ENCODE measurements at places on chromosomes 11 and 22.

DNA sequence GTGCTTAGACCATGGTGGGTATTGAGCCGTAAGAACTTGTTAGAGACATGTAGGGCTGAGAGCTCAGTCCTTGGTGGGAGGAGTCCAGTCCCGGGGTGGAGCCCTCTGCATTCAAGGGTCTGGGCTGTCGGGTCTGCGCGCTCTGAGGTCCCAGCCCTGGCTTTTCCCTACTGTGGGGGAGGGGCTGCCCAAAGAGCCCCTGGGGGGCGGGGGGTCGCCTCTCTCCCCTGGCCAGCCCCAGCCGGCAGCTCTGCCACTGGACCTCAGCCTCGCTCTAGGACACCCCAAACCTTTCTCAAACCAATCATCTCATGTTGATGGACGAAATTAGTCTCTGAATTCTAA lies 1006.4 kb downstream of the BRD1 start:
- DNase-seq: no peak

- DNase-seq: no peak
These were observed 1162.6 kb upstream of the TENM4 start for GRCh38 chr11:80603472-80603871.

DNA sequence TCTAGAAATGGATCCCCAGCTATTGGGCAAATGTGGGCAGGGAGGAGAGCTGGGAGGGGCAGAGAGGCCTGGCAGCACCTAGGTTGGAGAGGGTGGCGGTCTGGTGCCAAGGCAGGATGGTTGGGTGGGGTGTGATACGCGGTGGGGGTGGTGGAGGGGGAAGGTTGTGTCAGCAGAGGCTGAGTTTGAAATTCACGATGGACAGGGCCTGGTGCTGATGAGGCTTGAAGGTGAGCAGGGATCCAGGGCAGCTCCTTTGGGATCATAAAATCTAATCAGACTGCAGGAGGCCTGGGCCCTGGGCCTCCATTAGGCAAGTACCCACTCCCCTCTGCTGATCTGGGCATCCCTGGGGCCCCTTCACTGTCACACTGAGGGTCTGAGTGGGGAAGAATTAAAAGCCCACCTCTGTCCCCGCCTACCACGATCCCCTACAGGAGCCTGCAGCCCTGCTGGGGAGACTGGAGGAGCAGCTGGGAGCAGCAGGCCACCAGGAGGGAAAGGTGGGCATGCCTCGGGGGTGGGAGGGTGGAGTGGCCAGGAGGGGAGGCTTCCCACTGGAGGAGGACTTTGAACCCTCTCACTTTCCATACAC lies 24.0 kb downstream of the IGLL1 start:
- DNase-seq: no peak

- no peak for DNase-seq
These were observed 293.8 kb upstream of the B3GAT1 start for GRCh38 chr11:134705858-134706257.

- no peak for DNase-seq
These were observed 17.7 kb upstream of the OLFML1 start for GRCh38 chr11:7467652-7468051.

DNA sequence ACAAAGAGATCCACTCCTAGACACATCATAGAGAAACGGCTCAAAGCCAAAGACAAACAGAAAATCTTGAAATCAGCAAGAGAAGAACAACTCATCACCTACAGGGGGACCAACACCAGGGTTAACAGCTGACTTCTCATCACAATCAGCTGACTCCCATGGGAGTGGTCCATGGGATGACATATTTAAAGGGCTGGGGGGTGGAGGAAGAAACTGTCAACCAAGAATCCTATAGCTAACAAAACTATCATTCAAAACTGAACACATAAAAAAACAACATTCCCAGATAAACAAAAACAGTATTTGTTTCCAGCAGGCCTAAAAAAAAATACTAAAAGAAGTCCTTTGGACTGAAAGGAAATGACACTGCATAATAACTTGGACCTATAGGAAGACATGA lies 86.7 kb downstream of the APOL5 start:
- DNase-seq: no peak

GRCh38 chr22:35367331-35367886 lies 13.5 kb upstream of the HMOX1 start:
- no peak for DNase-seq

- no peak for DNase-seq
These were observed 44.9 kb upstream of the CCND1 start for GRCh38 chr11:69595805-69596665.

DNA sequence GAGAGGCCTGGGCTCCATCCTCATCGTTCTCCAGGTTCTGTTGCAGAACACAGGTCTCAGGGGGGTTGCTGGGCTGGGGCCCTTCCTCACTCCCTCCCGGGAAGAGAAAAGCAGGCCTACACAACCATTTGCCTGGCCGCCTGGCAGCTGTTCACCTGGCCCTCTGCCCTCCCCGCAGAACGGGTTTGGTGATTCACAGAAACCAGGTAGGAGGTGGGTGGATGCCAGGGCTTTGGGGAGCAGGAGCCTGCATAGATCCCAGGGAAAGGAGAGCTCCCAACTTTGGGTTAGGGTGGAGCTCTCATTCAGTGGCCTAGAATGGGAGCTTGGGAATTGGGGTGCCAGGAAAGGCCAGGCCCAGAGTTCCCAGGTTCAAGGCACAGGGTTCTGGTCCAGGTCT lies 995 bp downstream of the TMEM134 start:
- DNase-seq: no peak

DNA sequence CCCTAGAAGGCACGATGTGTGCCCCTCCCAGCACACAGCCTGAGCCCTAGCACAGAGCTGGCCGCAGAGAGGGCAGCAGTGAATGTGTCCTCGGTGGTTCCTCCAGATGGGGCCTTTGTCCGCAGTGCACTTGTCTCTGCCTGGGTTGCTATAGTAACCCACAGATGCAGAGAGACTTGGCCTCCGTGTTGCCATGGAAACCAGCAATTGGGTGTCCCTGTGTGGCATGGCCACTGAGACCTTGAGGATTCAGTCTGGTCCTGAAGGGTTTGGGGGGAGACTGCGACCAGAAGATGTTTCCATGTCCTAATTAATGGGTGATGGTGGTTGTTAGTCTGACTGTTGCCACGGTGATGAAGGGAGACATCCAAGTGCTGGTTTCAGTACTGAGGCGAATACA lies 42.6 kb upstream of the TUB start:
- no peak for DNase-seq

GRCh38 chr22:44737406-44738346 lies 14.7 kb upstream of the ARHGAP8 start:
- no peak for DNase-seq

DNA sequence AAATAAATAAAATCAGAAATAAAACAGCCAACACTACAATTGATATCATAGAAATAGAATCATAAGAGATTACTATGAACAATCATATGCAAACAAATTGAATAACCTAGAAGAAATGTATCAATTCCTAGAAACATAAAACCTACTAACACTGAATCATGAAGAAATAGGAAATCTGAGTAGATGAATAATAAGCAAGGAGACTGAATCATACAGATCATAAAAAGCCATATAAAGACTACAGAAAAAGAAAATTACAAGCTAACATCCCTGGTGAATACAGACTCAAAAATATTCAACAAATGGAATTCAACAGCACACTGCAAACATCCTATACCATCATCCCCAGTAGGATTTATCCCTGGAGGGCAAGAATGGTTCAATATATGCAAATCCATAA lies 135.6 kb downstream of the SBF2 start:
- no peak for DNase-seq

- no peak for DNase-seq
These were observed 10.5 kb downstream of the EMID1 start for GRCh38 chr22:29216011-29216872.

- no peak for DNase-seq
These were observed 109.4 kb upstream of the KIRREL3 start for GRCh38 chr11:127109796-127110480.

GRCh38 chr11:118305726-118306125 lies 1.2 kb downstream of the CD3E start:
- peak; percentile 48 for DNase-seq

DNA sequence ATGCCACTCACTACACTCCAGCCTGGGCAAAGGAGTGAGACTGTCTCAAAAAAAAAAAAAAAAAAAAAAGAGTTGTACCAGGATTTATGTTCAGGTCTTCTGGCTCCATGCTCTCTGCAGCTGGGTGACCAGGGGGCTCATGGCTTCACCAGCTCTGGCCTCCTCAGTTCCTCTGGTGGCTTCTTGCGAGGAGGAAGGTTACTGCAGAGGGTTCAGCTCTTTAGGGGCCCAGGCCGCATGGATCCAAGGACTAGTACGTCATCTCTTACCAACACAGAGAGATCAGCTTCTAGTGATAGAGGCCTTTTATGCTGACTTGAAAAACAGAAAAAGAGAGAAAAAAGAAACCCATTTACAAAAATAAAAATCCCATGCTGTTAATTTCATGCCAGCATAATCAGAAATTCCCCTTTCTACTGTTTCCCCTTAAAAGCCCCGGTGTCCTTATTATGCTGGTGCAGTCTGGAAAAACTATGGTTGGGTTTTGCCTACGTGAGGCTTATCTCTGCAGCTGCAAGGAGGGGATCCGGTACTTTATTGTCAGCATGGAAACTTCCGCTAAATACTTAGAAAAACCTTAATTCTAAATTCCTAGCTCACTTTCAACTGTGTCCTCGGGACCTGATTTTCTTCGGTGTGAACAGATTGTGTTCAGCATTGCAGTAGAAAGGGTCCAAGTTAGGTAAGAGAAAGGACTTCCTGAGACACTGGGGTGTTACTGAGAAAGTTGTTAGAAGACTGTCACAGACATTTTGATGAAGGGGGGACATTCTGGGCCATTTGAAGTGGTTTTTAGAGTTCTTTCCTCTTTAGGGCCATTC lies 13.7 kb downstream of the ZBTB16 start:
- no peak for DNase-seq

- DNase-seq: no peak
These were observed 11.4 kb downstream of the SCARF2 start for GRCh38 chr22:20426259-20426615.

DNA sequence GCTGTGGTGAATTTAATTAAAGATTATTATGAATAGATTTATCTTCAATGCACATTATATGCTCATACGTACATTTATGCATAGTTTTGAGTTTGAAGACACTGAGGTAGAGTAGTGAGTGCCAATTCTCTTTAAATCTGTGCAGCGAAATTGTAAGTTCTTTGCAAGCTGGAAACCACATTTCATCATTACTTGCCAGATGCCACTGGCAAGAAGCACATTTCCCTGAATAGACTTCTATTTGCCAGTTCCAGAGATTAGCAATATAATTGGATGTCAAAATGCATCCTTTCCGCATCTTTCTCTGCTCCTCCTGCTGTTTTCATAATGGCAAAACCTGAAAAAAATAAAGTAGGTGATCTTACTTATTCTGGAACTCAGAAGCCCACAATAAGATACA lies 448.0 kb downstream of the LUZP2 start:
- no peak for DNase-seq

DNA sequence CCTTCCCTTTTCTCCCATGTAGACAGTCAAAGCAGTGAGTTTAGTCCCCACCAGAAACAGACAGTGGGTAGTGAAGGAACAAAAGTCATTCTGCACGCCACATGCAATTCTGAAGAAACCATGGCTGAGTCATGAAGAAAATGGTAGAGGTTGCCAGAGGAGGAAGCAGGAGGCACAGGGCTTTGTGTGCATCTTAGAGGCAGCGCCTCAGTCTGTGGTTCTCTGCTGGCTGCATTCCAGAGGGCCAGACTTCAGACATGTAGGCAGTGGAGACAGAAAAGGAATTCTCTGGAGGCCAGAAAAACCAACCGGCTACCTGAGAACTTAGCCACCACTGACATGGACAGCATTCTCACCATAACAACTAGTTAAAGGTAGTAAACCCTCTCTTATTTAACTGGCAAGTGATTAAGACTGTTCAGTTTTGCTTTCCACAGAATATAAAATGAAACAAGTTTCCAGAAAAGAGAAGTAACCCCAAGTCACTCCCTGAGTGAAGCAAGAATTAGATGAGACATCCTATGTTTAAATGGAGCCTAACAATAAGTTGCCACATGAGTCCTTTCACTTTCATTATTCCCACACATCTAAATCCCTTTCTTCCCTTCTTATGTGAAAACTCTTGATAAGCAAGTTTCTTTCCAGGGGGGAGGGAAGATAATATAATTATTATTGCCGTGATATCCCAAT lies 556.1 kb downstream of the SOX6 start:
- no peak for DNase-seq

GRCh38 chr11:128198216-128198772 lies 389.1 kb downstream of the ETS1 start:
- no peak for DNase-seq

GRCh38 chr22:47954107-47954506 lies 1191.7 kb downstream of the TBC1D22A start:
- DNase-seq: no peak

- DNase-seq: no peak
These were observed 97.0 kb upstream of the MPPED2 start for GRCh38 chr11:30683176-30683575.

- DNase-seq: no peak
These were observed 7.5 kb downstream of the FXYD6 start for GRCh38 chr11:117868815-117869561.

DNA sequence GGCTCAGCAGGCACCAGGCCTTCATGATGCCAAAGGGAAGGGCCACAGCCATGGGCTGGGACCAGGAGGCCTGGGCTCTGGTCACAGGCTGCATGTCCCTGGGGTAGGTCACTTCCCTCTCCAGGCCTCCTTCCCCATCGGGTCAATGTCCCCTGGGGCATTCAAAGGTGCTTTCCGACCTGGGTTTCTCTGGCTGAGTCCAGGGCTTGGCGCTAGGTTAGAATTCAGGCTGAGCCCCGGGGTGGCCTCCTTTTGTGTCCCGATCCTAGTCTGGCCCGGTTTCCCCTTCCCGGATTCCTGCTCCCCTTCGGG lies 12.2 kb downstream of the MAFF start:
- no peak for DNase-seq

GRCh38 chr11:133070791-133071190 lies 461.5 kb downstream of the OPCML start:
- DNase-seq: no peak

DNA sequence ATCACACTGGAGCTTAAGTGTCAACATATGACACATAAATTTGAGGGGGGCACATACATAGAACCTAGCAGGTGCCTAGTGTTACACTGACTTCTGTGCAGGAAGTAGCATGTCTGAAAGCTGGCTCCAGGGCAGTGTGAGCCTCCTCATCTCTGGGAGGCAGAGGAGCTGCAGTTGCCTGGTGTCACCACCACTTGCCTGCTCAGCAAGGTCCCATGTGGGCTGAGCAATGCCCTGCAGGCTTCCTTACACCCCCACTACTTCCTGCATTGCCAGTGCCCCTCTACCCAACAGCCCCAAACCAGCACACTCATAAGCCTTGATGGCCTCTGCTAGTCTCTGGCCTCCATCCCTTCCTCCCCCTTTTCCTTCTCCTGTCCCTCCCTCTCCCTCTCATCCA lies 165.8 kb downstream of the BUD13 start:
- no peak for DNase-seq

GRCh38 chr11:93291898-93292297 lies 38.6 kb upstream of the DEUP1 start:
- DNase-seq: no peak

DNA sequence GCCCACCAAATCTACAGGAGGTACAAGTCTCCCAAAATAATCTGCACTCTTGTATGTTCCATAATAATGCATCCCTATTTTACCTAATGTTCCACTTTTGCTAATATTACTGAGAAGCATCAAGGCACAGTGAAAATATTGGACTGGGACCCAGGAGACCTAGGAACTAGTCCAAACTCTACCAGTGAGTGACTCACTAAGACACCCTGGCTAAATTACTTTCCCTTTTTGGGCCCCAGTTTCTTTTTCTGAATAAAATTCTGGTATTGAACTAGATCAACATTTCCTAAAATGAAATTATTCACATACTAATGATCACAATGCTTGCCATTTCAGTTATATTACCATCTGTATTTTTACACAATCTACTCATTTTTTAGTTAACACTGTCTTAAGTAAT lies 19.6 kb downstream of the THAP12 start:
- no peak for DNase-seq

All from activated CD4-positive, alpha-beta T cell treated with anti-CD3 and anti-CD28 coated beads, Interleukin-2, amount 50 U/mL, for 1 hour (primary cell).